ENCODE measurements at places on chromosomes 3 and 15.

- no peak for DNase-seq
Observed at GRCh38 chr3:170953736-170954135, 45.3 kb upstream of the EIF5A2 start.

GRCh38 chr15:95793231-95793630 lies 537.3 kb upstream of the NR2F2 start:
- DNase-seq, result no peak

GRCh38 chr15:57227166-57227565 lies 149.1 kb upstream of the CGNL1 start:
- DNase-seq, result no peak

- DNase-seq, result peak; percentile 5
Observed at GRCh38 chr15:37289109-37289765, 188.9 kb upstream of the MEIS2 start.

DNA sequence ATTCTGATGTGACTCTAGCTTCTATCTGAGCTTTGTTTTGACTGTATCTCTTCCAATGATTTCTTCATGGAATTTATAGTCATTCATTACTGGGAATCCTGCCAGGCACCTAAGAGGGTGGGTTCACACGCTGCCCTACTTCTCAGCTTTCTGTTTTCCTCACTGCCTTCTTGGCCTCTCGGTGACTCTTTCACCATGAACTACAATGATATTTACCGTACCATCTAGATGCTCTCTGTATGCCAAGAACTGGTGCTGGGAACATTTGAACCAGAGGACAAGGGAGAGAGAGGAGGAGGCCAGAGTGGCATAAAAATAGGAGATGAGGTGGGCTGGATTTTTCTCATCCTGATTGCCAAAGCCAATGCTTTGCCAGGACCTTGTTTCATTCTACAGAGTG lies 280.0 kb upstream of the P2RY1 start:
- DNase-seq, result no peak

DNA sequence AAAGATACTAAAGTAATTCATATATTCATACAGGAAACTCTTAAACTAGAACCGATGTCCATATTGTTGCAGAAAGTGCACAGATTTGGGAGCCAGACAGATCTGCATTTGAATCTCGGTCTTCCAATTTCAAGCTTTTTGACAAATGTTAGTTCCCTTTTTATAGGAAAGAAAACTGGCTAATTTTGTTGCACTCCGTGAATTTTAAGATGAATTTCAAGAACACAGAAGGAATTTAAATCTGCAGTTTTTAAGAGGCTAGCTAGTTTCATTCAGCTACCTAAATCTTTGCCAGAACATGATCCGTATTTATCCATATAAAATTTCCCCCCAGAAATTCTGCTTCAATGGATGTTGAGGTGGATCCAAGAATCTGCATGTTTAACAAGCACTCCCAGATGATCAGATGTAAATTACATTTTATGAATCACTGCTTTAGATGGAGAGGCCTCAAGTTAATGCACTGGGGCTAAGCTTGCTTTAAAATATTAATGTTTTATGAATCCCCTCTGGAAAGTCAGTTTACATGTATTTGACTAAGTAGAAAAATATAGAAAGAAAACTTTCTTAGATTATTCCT lies 1296.3 kb upstream of the CADM2 start:
- DNase-seq, result no peak
